ENCODE measurements at places on chromosomes 7 and 10.

GRCh38 chr10:99389729-99390480 is 40.5 kb downstream of the GOT1 start:
- peaks cover 35% of the 10 kb centered on the region for H3K4me1 ChIP-seq
- no peaks in the 10 kb centered on the region for H3K27me3 ChIP-seq
- no peak overlapping the region for H3K27ac ChIP-seq
- no peak for DNase-seq

DNA sequence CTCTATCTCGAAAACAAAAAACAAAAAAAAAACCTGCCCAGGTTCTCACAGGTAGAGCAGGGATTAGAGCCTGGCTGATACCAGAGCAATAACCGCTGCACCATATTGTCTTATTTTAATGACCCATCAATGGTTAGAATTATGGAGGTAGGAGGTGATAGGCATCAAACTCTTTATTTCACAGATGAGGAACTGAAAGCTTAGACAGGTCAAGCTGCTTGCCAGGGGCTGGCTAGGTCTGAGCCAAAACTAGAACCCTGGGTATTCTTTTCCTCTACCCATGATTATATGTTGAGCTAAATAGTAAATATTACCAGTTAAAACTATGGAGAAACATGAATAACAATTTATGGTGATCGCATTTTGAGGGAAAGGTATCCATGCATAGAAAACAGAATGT is 2.0 kb upstream of the PPP1R3C start:
- no peaks in the 10 kb centered on the region for H3K36me3 ChIP-seq
- H3K27me3 ChIP-seq = no peaks in the 10 kb centered on the region
- H3K27ac ChIP-seq = no peak overlapping the region
- no peaks in the 10 kb centered on the region for H3K4me1 ChIP-seq
- DNase-seq = no peak

- no peaks in the 10 kb centered on the region for H3K4me1 ChIP-seq
- no peaks in the 10 kb centered on the region for H3K27me3 ChIP-seq
- H3K27ac ChIP-seq = no peak overlapping the region
- no peak for DNase-seq
- H3K4me3 ChIP-seq = no peak overlapping the region
Measured at GRCh38 chr7:7931626-7932025, 37.0 kb upstream of the GLCCI1 start.

GRCh38 chr10:51423121-51423452 is 276.3 kb downstream of the CSTF2T start:
- H3K27ac ChIP-seq = no peak overlapping the region
- H3K4me3 ChIP-seq = no peak overlapping the region
- H3K36me3 ChIP-seq = no peaks in the 10 kb centered on the region
- H3K27me3 ChIP-seq = no peaks in the 10 kb centered on the region

- no peak for DNase-seq
- H3K4me3 ChIP-seq = no peak overlapping the region
- peaks cover 26% of the 10 kb centered on the region for H3K4me1 ChIP-seq
- peaks cover 13% of the 10 kb centered on the region for H3K36me3 ChIP-seq
- no peaks in the 10 kb centered on the region for H3K27me3 ChIP-seq
Measured at GRCh38 chr10:44992732-44993225, 7.9 kb upstream of the ZNF22 start.

- H3K27me3 ChIP-seq = peaks cover 20% of the 10 kb centered on the region
- H3K4me3 ChIP-seq = peak overlapping the region; percentile 45
- H3K36me3 ChIP-seq = no peaks in the 10 kb centered on the region
Measured at GRCh38 chr7:76272851-76273497, 29.5 kb upstream of the HSPB1 start.

- H3K27ac ChIP-seq = no peak overlapping the region
- H3K4me1 ChIP-seq = peaks cover 15% of the 10 kb centered on the region
- no peak for DNase-seq
- H3K4me3 ChIP-seq = no peak overlapping the region
- no peaks in the 10 kb centered on the region for H3K27me3 ChIP-seq
- H3K36me3 ChIP-seq = no peaks in the 10 kb centered on the region
Measured at GRCh38 chr10:59903871-59904270, 2.5 kb downstream of the CCDC6 start.

GRCh38 chr10:119049361-119049760 is 19.8 kb downstream of the NANOS1 start:
- no peak overlapping the region for H3K27ac ChIP-seq
- no peak for DNase-seq
- H3K4me1 ChIP-seq = no peaks in the 10 kb centered on the region
- H3K36me3 ChIP-seq = peaks cover 31% of the 10 kb centered on the region
- no peaks in the 10 kb centered on the region for H3K27me3 ChIP-seq

DNA sequence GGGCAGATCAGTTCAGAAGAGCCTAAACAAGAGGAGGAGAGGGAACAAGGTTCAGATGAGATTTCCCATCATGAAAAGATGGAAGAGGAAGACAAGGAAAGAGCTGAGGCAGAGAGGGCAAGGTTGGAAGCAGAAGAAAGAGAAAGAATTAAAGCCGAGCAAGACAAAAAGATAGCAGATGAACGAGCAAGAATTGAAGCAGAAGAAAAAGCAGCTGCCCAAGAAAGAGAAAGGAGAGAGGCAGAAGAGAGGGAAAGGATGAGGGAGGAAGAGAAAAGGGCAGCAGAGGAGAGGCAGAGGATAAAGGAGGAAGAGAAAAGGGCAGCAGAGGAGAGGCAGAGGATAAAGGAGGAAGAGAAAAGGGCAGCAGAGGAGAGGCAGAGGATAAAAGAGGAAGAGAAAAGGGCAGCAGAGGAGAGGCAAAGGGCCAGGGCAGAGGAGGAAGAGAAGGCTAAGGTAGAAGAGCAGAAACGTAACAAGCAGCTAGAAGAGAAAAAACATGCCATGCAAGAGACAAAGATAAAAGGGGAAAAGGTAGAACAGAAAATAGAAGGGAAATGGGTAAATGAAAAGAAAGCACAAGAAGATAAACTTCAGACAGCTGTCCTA is 52.7 kb upstream of the AGBL3 start:
- DNase-seq = no peak
- peaks cover 4% of the 10 kb centered on the region for H3K4me1 ChIP-seq
- H3K27ac ChIP-seq = no peak overlapping the region
- H3K36me3 ChIP-seq = no peaks in the 10 kb centered on the region

DNA sequence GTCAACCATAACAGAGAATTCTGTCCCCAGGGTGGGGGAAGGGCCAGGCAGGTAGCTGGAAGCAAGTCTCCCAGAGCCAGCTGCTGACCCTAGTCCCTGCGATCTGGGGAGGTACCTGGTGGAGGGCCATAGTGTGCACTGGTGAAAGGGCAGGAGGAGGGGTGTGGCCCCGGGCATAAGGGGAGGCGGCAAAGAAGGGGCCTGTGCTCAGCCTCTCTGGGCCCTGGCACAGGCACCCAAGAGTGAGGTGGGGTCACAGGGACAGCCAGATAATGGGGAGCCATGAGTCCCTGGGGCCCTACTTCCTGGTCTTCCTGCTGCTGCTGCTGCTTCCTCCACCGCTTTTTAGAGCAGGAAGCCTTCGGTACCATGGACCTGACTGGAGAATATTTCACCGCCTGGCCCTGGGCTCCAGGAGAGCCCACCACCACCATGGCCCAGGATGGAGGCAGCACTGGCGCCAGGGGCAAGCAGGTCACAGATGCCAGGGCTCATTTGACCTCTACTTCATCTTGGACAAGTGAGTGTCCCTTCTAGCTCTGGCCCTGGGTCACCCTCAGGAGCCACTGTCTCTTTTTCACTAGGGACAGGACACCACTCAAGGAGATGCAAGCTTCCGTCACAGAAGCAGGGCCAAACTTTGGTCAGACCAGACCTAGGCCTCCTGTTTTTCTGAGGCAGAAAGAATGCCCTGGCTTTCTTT is at the start of gene ANTXRL:
TSS of gene ANTXRL (plus strand) at position 7 of the 703 bp plus-strand sequence. CDS start at position 273, 266 bp downstream.
- no peaks in the 10 kb centered on the region for H3K36me3 ChIP-seq
- no peak for DNase-seq
- no peak within 1 kb of the TSS for H3K27ac ChIP-seq
- no peaks in the 10 kb centered on the region for H3K4me1 ChIP-seq
- H3K4me3 ChIP-seq = no peak within 1 kb of the TSS
- H3K27me3 ChIP-seq = peaks cover 15% of the 10 kb centered on the region

DNA sequence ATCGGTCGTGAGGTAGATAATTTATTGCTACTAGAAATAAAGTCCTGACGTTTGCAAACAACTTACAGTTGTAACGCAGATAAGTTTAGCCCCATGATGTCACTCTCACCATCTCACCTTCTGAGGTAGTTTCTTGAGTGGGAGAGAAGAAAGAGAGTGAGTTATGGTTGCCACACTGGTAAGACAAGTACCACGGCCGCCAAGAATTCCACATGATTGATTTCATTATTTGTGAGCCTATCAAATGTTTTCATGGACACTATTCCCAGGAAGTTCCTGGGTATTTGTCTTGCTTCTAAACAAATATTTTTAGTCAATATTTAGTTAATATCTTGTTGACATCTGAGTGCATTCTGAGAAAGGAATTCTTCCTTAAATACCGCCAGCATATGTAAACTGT is 339.4 kb upstream of the KIAA1217 start:
- H3K27ac ChIP-seq = no peak overlapping the region
- no peak overlapping the region for H3K4me3 ChIP-seq
- no peak for DNase-seq
- no peaks in the 10 kb centered on the region for H3K4me1 ChIP-seq
- H3K27me3 ChIP-seq = no peaks in the 10 kb centered on the region
- no peaks in the 10 kb centered on the region for H3K36me3 ChIP-seq

- no peak overlapping the region for H3K27ac ChIP-seq
- no peaks in the 10 kb centered on the region for H3K27me3 ChIP-seq
- DNase-seq = no peak
- no peaks in the 10 kb centered on the region for H3K4me1 ChIP-seq
- no peaks in the 10 kb centered on the region for H3K36me3 ChIP-seq
Measured at GRCh38 chr10:122328676-122329075, 45.8 kb upstream of the PLEKHA1 start.

GRCh38 chr10:25505466-25505865 is 330.7 kb downstream of the GPR158 start:
- no peaks in the 10 kb centered on the region for H3K36me3 ChIP-seq
- no peaks in the 10 kb centered on the region for H3K4me1 ChIP-seq
- no peak overlapping the region for H3K4me3 ChIP-seq
- H3K27me3 ChIP-seq = no peaks in the 10 kb centered on the region
- no peak for DNase-seq
- H3K27ac ChIP-seq = no peak overlapping the region

GRCh38 chr7:1922071-1922869 is 252.2 kb downstream of the ELFN1 start:
- no peak overlapping the region for H3K4me3 ChIP-seq
- DNase-seq = no peak
- H3K27me3 ChIP-seq = no peaks in the 10 kb centered on the region
- H3K27ac ChIP-seq = no peak overlapping the region
- H3K4me1 ChIP-seq = no peaks in the 10 kb centered on the region

GRCh38 chr10:33233635-33234034 is 100.8 kb downstream of the NRP1 start:
- H3K36me3 ChIP-seq = no peaks in the 10 kb centered on the region
- DNase-seq = no peak
- no peak overlapping the region for H3K4me3 ChIP-seq
- no peaks in the 10 kb centered on the region for H3K27me3 ChIP-seq
- no peak overlapping the region for H3K27ac ChIP-seq

- H3K27me3 ChIP-seq = no peaks in the 10 kb centered on the region
- H3K4me1 ChIP-seq = no peaks in the 10 kb centered on the region
- no peak overlapping the region for H3K27ac ChIP-seq
- H3K36me3 ChIP-seq = no peaks in the 10 kb centered on the region
Measured at GRCh38 chr10:86357041-86357440, 9.6 kb downstream of the GRID1 start.

GRCh38 chr10:118307859-118308258 is 34.3 kb downstream of the FAM204A start:
- no peak for DNase-seq
- H3K4me1 ChIP-seq = peaks cover 3% of the 10 kb centered on the region
- H3K27me3 ChIP-seq = no peaks in the 10 kb centered on the region
- H3K4me3 ChIP-seq = no peak overlapping the region
- H3K36me3 ChIP-seq = no peaks in the 10 kb centered on the region

DNA sequence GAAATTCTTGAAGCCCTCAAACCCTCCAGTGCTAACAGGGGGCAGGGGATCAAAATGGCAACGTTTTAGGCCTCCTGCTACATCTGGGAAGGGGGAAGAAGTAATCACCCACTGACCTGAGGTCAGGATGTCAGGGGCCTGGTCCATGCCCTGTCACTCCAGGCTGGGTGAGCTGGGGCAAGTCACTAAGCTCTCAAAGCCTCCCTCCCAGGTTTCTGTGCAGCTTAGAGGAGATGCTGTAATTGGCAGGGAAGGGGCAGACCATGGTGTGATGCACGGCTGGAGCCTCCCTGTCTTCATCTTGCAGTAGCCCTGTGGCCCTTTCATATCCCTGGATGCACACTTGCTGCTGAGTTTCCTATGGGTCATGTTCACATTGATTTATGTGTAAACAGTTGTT is 27.2 kb downstream of the LEP start:
- H3K4me1 ChIP-seq = no peaks in the 10 kb centered on the region
- H3K4me3 ChIP-seq = no peak overlapping the region
- no peak overlapping the region for H3K27ac ChIP-seq
- no peak for DNase-seq
- no peaks in the 10 kb centered on the region for H3K36me3 ChIP-seq

- no peaks in the 10 kb centered on the region for H3K36me3 ChIP-seq
- peak overlapping the region; percentile 94 for H3K4me3 ChIP-seq
- H3K27ac ChIP-seq = peak overlapping the region; percentile 31
- H3K27me3 ChIP-seq = no peaks in the 10 kb centered on the region
- peak; percentile 29 for DNase-seq
Measured at GRCh38 chr10:35335133-35336083, 901 bp upstream of the CCNY start.

DNA sequence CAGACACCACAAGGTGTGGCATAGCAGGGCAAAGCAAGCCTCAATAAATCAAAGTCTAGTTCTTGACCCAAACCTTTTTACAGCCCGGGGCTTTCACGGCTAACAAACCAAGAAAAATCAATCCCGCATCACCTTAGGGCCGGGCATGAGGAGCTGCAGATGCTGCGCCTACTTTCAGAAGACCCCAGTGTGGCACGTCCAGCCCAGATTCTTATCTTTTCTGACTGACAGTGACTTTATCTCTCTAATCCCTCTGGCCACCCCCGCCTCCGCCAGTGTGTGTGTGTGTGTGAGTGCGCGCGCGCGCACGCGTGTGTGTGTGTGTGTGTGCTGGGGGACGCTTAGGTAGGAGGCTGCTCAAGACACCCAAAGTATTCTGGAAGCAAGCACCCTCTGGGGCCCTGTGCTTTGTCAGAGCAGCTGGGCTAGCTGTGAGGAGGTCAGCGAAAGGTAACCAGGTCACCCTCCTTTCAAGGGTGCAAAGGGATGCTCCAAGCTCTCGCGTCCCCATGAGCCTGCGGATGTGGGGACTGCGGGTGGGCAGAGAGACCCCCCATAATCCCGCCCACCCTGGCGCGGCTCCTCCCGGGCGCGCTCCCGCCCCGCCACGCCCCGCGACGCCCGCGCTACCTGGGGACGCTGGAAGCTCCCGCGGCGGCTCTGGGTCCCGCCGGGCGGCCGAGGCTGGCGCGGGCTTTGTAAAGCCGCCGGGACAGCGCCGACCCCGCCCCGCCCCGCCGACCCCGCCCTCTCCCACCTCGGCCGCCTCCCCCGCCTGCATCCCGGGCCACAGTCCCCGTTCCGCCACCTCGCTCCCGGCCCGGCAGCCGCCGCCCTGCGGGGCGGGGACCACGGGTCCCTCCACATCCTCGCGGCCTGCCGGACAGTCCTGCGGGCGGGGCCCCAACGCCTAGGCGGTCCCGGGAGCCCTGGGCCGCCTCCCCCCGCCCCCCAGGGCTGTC is 57.1 kb upstream of the RHOBTB1 start:
- DNase-seq = peak; percentile 18
- H3K36me3 ChIP-seq = no peaks in the 10 kb centered on the region
- peak overlapping the region; percentile 50 for H3K4me3 ChIP-seq

GRCh38 chr7:139702811-139703486 is 74.8 kb downstream of the HIPK2 start:
- no peaks in the 10 kb centered on the region for H3K36me3 ChIP-seq
- no peaks in the 10 kb centered on the region for H3K27me3 ChIP-seq
- no peak overlapping the region for H3K4me3 ChIP-seq
- H3K27ac ChIP-seq = no peak overlapping the region
